Lung (tissue), 17 donors: ENCODE measurements at places on chromosomes 2 and 18.
A peak's percentile ranks its signal among the peaks of the same experiment; 100 is the strongest.

DNA sequence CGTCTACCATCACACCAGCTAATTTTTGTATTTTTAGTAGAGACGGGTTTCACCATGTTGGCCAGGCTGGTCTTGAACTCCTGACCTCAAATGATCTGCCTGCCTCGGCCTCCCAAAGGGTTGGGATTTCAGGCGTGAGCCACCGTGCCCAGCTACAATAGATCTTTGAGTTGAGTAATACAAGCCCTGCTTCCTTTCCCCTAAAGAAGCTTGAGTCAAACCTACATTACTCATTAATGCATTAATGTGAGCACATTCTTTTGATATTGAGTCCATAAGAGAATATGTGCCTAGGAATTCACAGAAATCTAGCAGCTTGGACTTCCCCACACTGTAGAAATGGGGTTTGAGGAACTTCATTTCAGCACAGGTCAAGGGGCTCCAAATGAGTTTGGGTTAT is 39.6 kb downstream of the PSMG2 start:
- no peaks in the 10 kb centered on the region for H3K27me3 ChIP-seq
- H3K36me3 ChIP-seq = no peaks in the 10 kb centered on the region
- H3K27ac ChIP-seq = no peak overlapping the region
- no peak for DNase-seq
- H3K4me3 ChIP-seq = no peak overlapping the region

- no peak overlapping the region for H3K4me3 ChIP-seq
- H3K36me3 ChIP-seq = no peaks in the 10 kb centered on the region
- no peak for DNase-seq
Measured at GRCh38 chr18:62332964-62333695, 8.0 kb downstream of the TNFRSF11A start.

DNA sequence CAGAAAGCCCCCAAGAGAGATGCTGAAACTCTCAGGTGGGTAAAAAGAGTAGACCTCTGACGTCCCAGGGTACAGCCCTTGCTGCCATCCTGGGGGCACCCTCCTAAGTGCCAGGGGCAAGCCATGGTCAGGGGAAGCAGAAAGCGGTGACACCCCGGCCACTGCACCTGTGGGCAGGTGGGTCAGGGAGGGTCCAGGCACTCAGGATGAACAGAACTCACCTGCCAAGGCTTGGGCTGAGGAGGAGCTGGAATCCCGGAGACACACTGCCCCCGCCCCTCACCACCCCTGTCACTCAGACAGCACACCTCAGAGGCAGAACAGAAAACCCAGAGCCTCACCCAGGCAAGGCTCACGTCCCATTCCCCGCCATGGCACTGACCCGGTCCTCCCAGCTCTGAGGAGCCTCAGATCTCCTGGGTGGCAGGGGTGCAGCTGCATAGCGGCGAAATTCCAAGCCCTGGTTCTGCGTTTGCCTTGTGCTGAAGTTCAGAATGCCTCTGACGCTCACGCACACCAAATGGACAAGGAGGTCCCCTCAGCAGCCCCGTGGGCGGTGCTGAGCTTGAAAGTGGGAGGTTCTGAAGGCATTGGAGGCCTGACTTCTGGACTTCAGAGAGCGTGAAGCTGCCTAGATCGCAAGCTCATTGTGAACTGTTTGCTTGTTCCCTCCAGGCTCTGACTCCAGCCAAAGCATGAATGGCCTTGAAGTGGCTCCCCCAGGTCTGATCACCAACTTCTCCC is 4.3 kb downstream of the GPR17 start:
- H3K4me3 ChIP-seq = no peak overlapping the region
- H3K27ac ChIP-seq = peak overlapping the region; percentile 65
- no peak for DNase-seq
- H3K27me3 ChIP-seq = no peaks in the 10 kb centered on the region
- no peaks in the 10 kb centered on the region for H3K36me3 ChIP-seq

DNA sequence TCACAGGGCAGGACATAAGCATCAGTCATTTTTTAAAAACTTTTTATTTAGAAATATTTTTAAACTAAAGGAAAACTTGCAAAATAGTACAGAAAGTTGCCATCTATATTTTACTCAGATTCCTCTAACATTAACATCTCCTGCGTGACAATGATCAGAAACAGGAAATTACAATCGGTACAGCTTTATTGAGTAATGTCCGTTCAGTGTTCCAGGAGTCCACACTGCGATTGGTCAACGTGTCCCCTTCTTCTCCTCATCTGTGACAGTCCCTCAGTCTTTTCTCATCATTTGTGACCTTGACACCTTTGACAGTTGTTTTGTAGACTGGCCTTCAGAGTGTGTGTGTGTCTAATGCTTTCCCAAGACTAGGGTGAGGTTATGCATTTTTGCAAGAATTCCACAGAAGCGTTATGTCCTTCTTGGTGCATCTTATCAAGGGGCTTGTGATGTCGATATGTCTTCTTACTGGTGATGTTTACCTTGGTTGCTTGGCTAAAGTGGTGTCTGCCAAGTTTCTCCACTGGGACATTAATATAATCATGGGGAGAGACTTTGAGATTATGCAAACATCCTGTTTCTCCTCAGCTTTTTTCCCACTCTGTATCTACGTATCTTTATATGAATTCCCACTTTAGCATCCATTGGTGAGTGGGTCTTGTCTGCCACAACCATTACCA is 21.4 kb upstream of the TMEM177 start:
- DNase-seq = peak; percentile 9
- H3K36me3 ChIP-seq = no peaks in the 10 kb centered on the region
- no peak overlapping the region for H3K4me3 ChIP-seq
- H3K27ac ChIP-seq = peak overlapping the region; percentile 15

- H3K36me3 ChIP-seq = no peaks in the 10 kb centered on the region
- H3K27me3 ChIP-seq = no peaks in the 10 kb centered on the region
- H3K4me3 ChIP-seq = no peak overlapping the region
- no peak for DNase-seq
- H3K4me1 ChIP-seq = peaks cover 16% of the 10 kb centered on the region
- peak overlapping the region; percentile 88 for H3K27ac ChIP-seq
Measured at GRCh38 chr18:57780706-57781347, 22.3 kb downstream of the ATP8B1 start.

- H3K27ac ChIP-seq = no peak overlapping the region
- H3K4me1 ChIP-seq = no peaks in the 10 kb centered on the region
- H3K4me3 ChIP-seq = no peak overlapping the region
- no peak for DNase-seq
Measured at GRCh38 chr2:58852243-58852642, 611.1 kb upstream of the FANCL start.

DNA sequence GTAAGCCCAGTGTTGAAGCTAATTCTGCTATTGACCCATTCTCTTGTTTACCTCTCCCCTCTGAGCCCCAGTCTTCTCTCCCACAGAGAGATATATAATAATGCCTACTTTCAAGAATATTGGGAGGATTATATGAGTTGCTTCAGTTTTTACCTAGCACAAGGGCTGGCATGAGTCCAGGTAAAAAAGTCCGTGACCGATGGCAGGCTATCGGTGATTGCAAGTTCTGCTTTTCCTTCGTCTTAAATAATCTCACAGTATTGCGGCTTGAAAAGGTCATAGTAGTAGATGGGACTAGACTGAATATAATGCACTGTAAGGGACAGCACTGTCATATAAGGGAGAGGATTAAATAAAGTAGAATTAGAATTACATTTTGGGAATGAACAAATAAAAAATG is 77.6 kb downstream of the KIF5C start:
- no peak overlapping the region for H3K4me3 ChIP-seq
- no peaks in the 10 kb centered on the region for H3K27me3 ChIP-seq
- no peaks in the 10 kb centered on the region for H3K4me1 ChIP-seq
- no peak for DNase-seq

DNA sequence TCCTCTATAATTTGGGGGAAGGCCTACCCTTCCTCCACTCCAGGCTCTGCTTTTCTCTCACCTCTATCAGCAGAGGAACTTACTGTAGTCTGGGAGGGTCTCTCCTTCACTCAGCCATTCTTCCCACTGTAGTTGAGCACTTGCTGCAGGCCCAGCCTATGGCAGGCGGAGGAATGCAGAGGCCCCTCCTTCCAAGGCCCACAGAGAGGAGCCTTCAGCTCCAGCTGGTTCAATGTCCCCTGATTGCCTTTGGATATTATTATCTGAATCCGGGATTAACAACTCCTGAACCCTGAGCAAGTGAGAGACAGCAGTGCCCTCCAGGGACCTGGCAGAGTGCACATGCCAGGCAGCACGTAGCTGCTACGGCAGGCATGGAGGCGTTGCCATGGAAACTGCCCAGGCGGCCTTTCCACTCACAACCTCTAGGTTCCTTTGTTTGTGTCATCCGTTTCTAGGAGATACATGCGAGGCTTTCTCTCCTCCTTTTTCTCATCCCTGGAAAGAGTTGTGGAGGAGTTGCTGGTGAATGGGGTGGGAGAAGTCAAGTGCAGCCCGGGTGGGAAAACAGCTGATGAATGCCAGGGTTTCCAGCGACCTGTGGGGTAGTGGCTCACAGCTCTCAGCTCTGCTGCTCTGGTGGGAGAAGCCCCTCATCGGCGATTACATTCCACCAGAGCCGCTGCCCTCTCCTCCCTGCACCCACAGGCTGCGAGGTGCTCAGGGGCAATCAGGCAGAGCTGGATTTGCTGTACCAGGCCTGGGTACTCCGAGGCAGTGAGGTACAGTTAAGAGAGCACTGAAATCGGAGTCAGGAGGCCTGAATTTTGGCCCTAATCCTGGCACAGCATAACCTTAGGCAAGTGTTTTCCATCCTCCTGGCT is 55.3 kb upstream of the HK2 start:
- no peak overlapping the region for H3K4me3 ChIP-seq
- no peak overlapping the region for H3K27ac ChIP-seq
- no peaks in the 10 kb centered on the region for H3K36me3 ChIP-seq
- DNase-seq = peak; percentile 46

GRCh38 chr2:148201075-148202004 is 180.4 kb downstream of the MBD5 start:
- no peaks in the 10 kb centered on the region for H3K36me3 ChIP-seq
- H3K4me3 ChIP-seq = no peak overlapping the region
- H3K27ac ChIP-seq = no peak overlapping the region
- H3K27me3 ChIP-seq = no peaks in the 10 kb centered on the region
- H3K4me1 ChIP-seq = no peaks in the 10 kb centered on the region

DNA sequence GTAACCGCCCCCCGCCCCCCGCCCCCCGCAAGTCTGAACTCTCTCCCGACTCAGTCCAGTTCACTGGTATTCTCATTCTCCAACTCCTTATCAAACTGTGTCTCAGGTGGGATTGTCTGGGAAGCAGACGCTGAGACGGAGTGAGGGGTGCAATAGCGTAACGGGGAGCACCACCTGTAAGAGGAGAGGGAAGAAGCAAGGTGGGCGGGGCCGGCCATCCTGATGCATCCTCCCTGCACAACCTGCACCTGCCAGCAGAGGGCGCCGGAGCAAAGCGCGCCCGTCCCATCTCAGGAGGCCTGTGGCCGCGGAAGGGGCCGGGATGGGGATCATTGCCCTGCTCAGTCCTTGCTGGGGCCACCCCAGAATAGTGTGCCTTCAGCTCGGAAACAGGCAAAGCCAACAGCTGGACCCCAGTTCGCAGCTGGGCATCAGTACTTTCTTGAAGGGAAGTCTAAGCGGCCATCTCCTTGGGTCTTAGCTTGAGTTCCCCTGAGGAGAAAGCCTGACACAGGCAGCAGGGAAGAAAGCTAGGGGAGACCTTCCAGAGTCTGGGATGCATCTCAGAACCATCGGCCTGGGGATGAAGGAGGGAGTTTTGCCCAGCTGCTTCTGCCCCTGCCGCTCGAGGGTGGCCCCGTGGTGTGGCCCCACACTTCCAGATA is 208.0 kb downstream of the TFCP2L1 start:
- no peaks in the 10 kb centered on the region for H3K4me1 ChIP-seq
- no peak overlapping the region for H3K4me3 ChIP-seq
- H3K27me3 ChIP-seq = peaks cover 8% of the 10 kb centered on the region
- H3K36me3 ChIP-seq = no peaks in the 10 kb centered on the region
- peak; percentile 40 for DNase-seq

DNA sequence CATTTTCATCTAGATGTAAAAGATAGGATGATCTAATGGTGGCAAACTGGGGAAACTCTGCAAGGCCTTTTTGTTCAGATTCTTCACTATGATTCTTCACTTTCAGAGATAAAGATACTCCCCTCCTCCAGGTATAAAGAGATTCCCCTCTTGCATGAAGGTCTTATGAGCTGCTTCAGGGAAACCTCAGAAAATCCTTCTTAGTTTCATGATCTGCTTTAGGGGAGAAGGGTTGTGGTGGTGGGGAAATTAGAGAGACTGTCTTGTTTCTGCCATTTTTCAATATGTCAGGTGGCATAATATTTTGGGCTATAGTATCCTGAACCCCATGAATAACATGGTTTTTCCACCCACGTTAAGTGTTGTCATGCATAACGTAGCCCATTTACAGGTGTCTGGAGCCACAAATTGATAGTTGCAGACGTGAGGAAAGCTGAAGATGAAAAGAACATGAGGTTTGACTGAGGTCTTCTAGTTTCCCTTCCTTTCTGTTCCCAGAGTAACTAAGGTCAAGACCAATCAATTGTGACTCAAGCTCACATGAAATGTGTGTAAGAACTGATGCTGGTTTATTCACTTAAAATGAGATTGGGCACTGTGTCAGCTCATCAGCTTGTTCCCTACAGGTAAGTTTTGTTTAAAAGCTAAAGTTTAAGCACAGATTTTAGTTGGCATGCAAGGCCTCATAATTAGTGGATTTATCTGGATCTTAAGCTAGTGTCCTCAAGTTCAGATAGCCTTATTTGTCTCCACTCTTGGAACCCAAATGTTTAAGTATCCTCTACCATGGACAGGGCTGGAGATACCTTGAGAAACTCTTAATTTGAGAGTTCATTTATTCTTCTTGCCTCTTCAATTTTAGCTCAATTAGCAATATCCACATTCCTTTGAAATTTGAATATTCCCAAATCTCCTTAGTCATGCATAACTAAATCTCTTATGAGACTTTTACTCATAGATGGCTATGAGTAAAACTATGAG is 304.5 kb upstream of the FANCL start:
- H3K36me3 ChIP-seq = no peaks in the 10 kb centered on the region
- no peak overlapping the region for H3K27ac ChIP-seq
- DNase-seq = no peak

- H3K27ac ChIP-seq = no peak overlapping the region
- no peaks in the 10 kb centered on the region for H3K36me3 ChIP-seq
- DNase-seq = no peak
- H3K27me3 ChIP-seq = peaks cover 6% of the 10 kb centered on the region
- no peak overlapping the region for H3K4me3 ChIP-seq
- H3K4me1 ChIP-seq = peaks cover 5% of the 10 kb centered on the region
Measured at GRCh38 chr18:13606604-13607254, 119.6 kb downstream of the FAM210A start.
